Inflammatory macrophage (primary cell): ENCODE measurements at places on chromosomes 2 and 18.

- DNase-seq = no peak
Observed at GRCh38 chr2:200962811-200963123, 693 bp downstream of the ORC2 start.

GRCh38 chr2:144126302-144126701 is 393.6 kb downstream of the ZEB2 start:
- DNase-seq = no peak

DNA sequence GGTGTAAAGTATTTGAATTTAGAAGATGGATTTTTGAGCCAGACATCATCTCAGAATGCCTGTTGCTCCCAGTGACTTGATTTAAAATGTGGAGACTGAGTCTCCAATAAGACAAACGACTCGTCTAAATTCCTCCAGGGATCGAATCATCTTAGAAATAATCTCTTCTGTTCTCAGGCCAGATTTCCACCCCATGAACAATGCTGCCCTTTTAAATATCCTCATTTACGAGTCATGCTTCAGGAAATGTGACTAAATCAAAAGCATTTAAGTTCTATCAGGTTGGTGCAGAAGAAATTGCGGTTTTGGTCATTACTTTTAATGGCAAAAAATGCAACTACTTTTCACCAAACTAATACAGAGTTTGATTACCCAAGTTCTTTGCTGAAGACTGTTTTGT is 684.6 kb upstream of the SOX11 start:
- no peak for DNase-seq

GRCh38 chr2:119721462-119721861 is 38.3 kb upstream of the PTPN4 start:
- no peak for DNase-seq

DNA sequence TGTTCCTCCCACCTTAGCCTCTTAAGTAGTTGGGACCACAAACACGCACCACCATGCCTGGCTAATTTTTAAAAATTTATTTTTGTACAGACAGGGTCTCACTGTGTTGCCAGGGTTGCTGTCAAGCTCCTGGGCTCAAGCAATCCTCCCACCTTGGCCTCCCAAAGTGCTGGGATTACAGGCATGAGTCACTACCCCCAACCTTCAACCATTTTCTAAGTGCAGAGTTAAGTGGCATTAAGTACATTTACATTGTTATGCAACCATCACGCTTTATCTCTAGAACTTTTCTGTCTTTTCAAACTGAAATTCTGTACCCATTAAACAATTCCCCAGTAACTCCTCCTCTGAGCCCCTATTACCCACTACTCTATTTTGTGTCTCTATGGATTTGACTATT is 45.9 kb upstream of the AFF3 start:
- no peak for DNase-seq

GRCh38 chr2:161982548-161983330 is 91.3 kb downstream of the DPP4 start:
- no peak for DNase-seq
